ENCODE measurements at places on chromosomes 7 and 10.
A peak's percentile ranks its signal among the peaks of the same experiment; 100 is the strongest.

GRCh38 chr7:18497082-18497481 is 1.5 kb downstream of the HDAC9 start:
- no peak for DNase-seq

DNA sequence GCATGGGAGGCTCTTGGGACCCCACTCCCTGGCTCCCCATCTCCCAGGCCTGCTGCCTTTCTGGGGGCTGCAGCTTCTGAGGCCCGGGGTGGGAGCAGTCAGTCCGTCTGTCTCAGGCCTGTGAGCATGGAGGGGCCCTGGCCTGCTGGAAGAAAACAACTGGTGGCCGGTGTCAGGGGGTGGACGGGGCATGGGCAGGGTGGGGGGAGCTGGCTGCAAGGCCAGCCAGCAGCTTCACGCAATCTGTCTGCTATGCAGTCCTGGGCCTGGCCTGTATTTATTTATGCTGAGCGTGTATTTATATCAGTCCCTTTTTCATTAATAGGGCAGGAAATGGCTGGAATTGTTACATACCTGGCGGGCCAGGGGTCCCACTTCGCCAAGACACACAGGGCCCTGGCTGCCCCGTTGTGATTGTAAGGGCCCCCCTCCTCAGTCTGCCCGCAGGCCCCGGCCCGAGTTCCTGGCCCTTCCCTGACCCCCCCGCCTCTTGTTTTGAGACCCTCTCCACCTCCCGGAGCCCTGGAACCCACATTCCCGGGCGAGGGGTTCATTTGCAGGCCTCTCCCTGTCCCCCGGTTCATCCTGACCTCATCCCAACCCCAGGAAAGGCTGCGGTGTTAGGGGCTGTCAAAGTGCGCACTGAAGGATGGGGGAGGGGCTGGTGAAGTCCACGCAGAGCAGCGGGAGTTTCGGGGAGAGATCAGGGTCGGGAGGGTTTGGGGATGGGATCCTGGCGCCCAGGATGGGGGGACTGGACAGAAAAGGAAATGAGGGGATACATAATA is 8.2 kb downstream of the TMEM270 start:
- DNase-seq: no peak

DNA sequence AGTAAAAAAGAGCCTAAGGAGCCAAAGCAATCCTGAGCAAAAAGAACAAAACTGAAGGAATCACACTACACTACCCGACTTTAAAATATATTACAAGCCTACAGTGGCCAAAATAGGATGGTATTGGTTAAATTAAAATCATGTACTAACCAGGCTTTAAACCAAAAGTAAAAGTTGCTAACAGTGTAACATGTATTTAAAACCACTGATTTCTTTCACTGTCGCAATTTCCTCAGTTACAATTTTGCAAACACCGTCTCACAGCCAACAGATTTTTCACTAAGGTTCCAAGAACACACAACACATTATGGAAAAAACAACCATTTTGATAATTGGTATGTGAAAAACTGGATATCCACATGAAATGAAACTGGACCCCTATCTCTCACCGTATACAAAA is 74.0 kb downstream of the JMJD1C start:
- DNase-seq: peak; percentile 5

DNA sequence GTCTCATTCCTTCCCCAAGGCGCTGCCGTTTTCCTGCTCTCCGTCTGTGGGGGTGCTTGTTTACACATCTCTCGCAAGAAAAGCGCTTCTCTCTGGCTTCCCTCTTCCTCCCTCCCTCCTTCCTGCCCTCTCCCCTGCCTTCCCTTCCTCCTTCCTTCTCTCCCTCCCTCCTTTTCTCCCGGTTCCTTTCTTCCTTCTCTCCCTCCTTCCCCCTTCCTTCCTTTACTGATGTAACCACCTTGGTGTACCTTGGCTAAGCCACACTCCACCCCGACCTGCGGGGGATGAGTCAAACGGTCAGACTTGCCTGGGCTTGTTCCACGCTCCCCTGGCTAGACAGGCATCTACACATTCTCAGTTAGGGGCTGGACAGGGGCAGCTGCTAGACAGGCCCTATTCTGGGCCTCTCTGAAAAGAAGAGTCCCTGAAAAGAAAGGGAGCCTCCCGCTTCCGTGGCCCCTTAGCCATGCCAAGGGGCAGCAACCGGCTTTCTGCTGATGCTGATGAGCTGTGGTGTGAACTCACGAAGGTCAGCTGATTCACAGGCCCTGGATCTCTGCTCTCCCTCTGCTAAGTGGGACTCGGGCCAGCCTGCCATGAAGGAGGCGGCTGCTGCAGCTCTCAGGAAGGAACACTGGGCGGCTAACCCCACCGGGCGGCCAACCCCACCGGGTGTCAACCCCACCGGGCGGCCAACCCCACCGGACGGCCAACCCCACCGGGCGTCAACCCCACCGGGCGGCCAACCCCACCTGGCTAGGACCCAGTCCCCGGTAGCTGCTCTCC is 216.8 kb downstream of the TCERG1L start:
- no peak for DNase-seq

DNA sequence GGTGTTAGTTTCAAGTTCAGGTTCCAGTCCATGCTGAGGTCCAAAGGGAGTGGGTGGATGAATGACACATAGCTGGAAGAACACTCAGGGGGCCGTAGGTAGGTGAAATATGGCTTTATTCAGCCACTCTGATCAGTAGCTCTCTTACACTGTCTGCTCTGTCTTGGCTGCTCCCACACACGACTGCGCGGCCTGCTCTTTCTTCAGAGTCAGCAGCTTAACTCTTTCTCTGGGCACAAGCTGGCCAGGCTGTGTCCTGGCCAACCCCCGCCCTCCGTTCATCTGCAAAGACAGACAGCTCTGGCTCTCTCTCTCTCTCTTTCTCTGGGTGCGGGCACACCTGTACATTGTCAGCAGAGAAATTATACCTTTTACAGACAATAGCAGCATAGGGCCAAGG is 317.4 kb upstream of the SORCS1 start:
- no peak for DNase-seq

- no peak for DNase-seq
Observed at GRCh38 chr10:13503745-13504463, 24.9 kb downstream of the BEND7 start.

- no peak for DNase-seq
Observed at GRCh38 chr7:92433019-92433418, 14.3 kb upstream of the GATAD1 start.

DNA sequence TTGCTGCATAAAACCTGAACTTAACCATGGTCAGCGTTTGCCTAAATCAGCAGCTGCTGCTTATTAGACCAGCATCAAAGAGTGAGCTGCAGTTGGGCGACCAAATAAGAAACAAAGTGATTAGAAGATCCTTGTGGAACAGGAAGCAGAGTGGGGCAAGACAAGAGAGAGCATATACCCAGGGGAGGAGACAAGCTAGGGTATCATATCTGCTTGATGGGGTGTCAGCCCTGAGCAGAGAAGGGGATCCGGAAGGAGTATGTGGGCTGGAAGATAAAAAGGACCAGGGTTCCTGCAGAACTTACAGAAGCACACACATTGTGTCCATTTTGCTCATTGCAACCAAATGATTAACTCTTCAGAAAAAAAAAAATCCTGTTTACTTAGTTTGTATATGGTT is 213.6 kb downstream of the CELF2 start:
- no peak for DNase-seq

DNA sequence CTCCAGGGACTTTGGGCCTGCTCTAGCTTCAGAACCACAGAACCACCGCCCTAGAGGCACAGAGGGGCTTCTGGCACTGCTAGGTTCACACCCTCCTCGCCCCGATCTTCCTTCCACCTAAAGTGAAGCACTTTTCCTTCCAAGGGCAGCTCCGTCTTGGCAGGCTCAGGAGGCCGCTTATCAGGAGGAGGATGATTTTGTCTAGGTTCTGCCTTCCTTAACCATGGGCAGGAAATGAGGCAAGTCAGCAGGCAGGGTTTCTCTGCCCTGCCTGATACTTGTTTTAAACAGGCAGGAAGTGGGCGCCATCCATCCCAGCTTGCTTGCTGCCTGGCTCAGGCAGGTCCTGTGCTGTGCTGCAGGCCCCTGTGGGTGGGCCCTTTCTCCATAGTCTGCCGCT is 8.3 kb upstream of the ATP6V0E2 start:
- DNase-seq: no peak

DNA sequence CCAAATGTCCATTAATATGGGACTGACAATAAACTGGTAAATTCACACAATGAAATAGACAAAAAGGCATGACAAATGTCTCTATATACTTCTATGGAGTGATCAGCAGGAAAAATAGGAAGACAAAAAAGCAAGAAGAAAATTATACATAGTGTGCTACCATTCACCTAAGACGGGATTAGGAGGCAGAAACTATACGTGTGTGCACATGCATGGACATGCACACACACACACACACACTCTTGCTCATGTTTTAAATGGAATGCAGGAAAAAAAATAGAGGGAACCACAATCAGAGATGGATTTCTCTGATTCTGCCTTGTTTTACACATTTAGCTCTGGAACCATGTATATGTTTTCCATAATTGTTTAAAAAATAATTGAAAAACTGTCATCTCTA is 119.0 kb downstream of the ZFAND4 start:
- no peak for DNase-seq

All from T-helper 1 cell (primary cell).